ENCODE measurements at places on chromosomes 3 and 15. TPM values are rescaled to one million over a fixed set of nuclear protein-coding genes. Genes with fewer than 3 reads are reported as not detected.

DNA sequence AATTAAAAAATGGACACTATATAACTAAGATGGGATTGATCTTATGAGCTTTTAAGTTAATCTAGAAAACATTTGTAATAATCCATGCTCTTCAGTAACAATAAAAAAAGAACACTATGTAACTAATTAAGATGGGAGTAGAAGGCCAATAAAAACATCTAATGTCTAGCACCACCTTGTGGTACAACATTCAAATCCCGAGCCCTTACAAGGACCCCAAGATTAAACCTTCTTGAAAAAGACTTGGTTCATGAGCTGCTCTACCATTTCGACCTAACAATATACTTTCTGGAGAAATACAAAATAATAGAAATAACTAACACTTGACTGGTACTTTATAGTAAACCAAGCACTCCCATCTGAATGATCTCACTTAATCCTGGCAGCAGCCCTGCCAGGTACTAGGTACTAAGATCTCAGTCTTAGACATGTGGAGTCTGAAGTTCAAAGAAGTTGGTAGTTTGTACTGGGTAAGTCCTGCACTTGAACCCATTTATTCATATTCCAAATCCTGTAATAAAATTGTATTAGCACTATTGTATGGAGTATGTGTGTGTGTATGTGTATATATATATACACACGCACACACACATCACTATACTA is 21.8 kb downstream of the METTL6 start:
- H3K27me3 ChIP-seq: no peaks in the 10 kb centered on the region
- no peak overlapping the region for H3K4me3 ChIP-seq
- no peaks in the 10 kb centered on the region for H3K36me3 ChIP-seq
- DNase-seq: peak; percentile 73
- no peaks in the 10 kb centered on the region for H3K4me1 ChIP-seq
- H3K27ac ChIP-seq: no peak overlapping the region

DNA sequence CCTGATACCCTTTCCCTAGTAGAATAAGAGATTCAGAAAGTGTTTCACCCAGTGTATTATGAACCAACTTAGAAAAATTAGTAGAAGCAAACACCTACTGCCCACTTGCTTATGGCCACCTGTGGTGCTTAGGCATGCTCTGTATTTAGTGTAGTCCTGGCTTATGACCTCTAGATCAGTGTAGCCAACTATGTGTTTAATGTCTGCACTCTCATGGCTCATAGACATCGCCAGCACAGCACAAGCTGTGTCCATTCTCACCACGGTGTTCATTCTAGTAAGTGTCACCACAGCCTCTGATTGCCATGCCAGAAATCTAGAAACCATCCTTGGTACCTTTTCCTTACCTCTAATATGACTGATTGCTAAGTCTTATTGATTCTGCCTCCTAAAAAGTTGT is 14.3 kb downstream of the ASB7 start:
- no peak overlapping the region for H3K4me3 ChIP-seq
- no peak overlapping the region for H3K27ac ChIP-seq
- peaks cover 23% of the 10 kb centered on the region for H3K36me3 ChIP-seq
- no peaks in the 10 kb centered on the region for H3K27me3 ChIP-seq

- H3K4me1 ChIP-seq: no peaks in the 10 kb centered on the region
- no peak overlapping the region for H3K4me3 ChIP-seq
- no peaks in the 10 kb centered on the region for H3K27me3 ChIP-seq
- no peak overlapping the region for H3K27ac ChIP-seq
- DNase-seq: no peak
Observed at GRCh38 chr15:25739687-25740121, 123.4 kb downstream of the ATP10A start.

DNA sequence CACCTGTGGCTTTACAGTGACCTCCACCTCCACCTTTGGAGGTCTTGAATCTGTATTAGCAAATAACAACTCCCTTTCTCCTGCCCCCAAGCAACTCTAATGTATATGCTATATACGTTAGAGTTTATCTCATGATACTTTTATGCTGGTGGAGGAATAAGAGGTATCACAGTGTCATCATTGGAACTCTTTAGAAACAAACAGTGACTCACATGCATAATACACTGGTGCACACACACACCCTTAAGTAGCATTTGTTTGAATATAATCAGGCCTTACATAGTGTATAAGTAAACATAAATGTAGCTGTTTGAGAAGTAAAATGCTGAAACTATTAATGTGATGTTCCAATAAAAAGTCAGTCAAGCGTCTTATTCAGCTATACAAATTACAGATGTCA is 280.2 kb upstream of the C2CD4B start:
- H3K36me3 ChIP-seq: no peaks in the 10 kb centered on the region
- no peak overlapping the region for H3K27ac ChIP-seq
- no peak for DNase-seq
- H3K4me3 ChIP-seq: no peak overlapping the region

The ARL6IP5 gene
- total RNA-seq: 23.9 TPM

GRCh38 chr3:134485075-134485717 is 589 bp downstream of the ANAPC13 start:
- DNase-seq: no peak
- H3K4me1 ChIP-seq: peaks cover 14% of the 10 kb centered on the region
- no peaks in the 10 kb centered on the region for H3K27me3 ChIP-seq
- peaks cover 24% of the 10 kb centered on the region for H3K36me3 ChIP-seq
- peak overlapping the region; percentile 98 for H3K27ac ChIP-seq
